ENCODE measurements at places on chromosomes 12 and 14. TPM values are rescaled to one million over a fixed set of nuclear protein-coding genes. Genes with fewer than 3 reads are reported as not detected.
A peak's percentile ranks its signal among the peaks of the same experiment; 100 is the strongest.

Gene B4GALNT3
- 49.8 TPM for total RNA-seq

Gene BHLHE41
- total RNA-seq, result 18.1 TPM

Gene SLC24A4
- total RNA-seq, result 0.27 TPM

Gene C14orf132
- total RNA-seq, result 4.2 TPM

Gene TMPRSS12
- not detected for total RNA-seq

Gene PLXNC1
- total RNA-seq, result 12.7 TPM

Gene TDRD9
- 0.55 TPM for total RNA-seq

Gene ENDOU
- total RNA-seq, result not detected

Gene ITGB7
- total RNA-seq, result 0.60 TPM

DNA sequence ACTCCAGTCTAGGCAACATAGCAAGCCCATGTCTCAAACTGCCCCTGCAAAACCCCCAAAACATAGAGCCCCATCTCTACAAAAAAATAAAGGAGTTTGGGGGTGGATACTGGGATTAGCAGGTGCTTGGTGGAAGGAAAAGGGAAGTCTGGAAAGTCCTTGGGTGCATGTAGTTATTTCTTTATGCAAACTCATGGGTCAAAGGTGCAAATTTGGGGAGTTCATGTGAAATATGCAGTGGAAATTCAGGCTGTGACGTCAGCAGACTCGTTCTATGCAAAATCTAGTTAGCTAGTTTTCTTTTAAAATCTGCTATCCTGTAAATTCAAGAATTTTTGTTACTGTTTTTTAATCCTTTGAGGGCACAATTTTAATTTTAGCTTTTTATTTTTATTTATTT lies 51.3 kb downstream of the GNS start:
- no peak overlapping the region for H3K4me3 ChIP-seq
- H3K36me3 ChIP-seq, result no peaks in the 10 kb centered on the region
- no peaks in the 10 kb centered on the region for H3K4me1 ChIP-seq

GRCh38 chr14:41087056-41087455 lies 519.6 kb upstream of the LRFN5 start:
- no peaks in the 10 kb centered on the region for H3K36me3 ChIP-seq
- no peaks in the 10 kb centered on the region for H3K27me3 ChIP-seq
- H3K4me3 ChIP-seq, result no peak overlapping the region
- H3K4me1 ChIP-seq, result no peaks in the 10 kb centered on the region
- H3K27ac ChIP-seq, result no peak overlapping the region

- H3K4me1 ChIP-seq, result no peaks in the 10 kb centered on the region
- H3K36me3 ChIP-seq, result no peaks in the 10 kb centered on the region
- DNase-seq, result no peak
- H3K27ac ChIP-seq, result no peak overlapping the region
Observed at GRCh38 chr12:108257004-108257403, 82.1 kb downstream of the CMKLR1 start.

DNA sequence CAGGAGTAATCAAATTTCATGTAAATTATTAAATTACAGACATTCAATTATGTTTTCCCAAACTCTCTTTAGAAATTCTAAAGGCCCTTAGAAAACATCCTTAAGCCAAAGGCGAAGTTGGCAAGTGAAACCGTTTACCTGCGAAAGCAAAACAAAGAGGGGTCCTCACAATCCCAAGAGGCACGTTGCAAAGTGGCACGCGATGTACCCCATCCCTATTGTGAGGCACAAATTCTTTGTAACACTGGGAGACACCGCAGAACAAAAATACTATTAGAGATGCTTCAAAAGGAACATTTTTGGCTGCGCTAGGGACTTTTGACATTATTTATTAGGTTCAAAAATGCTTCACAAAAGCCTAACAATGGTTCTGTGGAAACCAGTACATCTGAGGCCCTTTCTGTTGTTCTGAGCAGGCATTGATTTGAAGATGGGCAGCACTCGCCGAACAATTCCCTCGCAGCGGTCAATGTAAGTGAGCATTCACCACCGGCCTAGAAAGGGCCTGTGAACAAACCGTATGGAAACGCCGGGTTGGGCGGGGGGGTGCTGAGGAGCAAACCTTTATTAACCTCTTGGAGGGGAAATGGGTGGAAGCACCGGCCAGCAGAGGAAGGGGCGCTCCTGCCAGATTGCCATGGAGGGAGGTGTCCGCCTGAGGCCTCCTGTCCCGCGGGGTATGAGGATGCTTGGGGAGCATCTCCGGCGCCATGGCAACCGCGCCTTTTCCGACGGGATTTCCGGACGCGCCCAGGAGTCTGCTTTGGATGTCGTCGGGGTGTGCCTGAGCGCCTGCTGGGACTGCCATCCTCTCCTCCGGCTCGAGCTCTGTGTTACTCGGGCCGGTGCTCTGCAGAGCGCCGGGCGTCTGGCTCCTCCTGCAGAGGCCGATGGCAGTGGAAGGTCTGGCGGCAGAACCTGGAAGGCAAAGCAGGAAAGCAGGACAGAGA lies 193.9 kb downstream of the C12orf42 start:
- peaks cover 22% of the 10 kb centered on the region for H3K27me3 ChIP-seq
- DNase-seq, result no peak
- no peak overlapping the region for H3K27ac ChIP-seq
- H3K4me3 ChIP-seq, result no peak overlapping the region
- no peaks in the 10 kb centered on the region for H3K4me1 ChIP-seq

- no peak overlapping the region for H3K4me3 ChIP-seq
- no peaks in the 10 kb centered on the region for H3K36me3 ChIP-seq
- no peak for DNase-seq
- H3K27me3 ChIP-seq, result no peaks in the 10 kb centered on the region
- H3K4me1 ChIP-seq, result no peaks in the 10 kb centered on the region
Observed at GRCh38 chr14:100841066-100841760, 15.3 kb downstream of the MEG3 start.

DNA sequence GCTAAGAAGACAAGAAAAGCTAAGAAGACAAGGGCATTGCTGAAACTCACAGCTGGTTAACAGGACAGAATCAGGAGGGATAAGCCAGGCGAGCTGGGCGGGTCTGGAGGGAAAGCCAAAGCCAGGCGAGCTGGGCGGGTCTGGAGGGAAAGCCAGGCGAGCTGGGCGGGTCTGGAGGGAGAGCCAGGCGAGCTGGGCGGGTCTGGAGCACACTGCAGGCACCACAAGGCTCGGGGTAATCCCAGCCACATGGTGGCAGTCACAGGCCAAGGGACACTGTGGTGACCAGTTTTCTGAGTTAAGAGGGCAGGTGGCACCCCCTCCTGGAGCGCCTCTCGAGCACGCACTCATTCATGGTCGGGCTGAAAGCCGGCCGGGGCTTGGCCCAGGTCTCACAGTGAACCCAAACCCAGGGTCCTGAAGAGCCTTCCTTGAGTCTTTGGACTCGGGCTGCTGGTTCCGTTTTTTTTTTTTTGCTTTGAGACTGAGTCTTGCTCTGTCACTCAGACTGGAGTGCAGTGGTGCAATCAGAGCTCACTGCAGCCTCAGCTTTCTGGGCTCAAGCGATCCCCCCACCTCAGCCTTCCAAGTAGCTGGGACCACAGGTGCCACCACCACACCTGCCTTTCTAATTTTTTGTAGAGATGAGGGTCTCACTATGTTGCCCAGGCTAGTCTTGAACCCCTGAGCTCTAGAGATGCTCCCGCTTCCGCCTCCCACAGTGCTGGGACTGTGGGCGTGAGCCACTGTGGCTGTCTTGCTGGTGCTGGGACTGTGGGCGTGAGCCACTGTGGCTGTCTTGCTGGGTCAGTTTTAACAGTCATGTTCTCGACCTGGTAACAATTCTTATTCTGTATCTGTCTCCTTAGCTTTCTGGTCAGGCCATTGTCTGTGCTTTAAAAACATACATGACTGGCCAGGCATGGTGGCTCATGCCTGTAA lies 40.2 kb downstream of the HSP90AA1 start:
- H3K36me3 ChIP-seq, result peaks cover 69% of the 10 kb centered on the region
- peak; percentile 90 for DNase-seq
- no peak overlapping the region for H3K4me3 ChIP-seq
- peak overlapping the region; percentile 24 for H3K27ac ChIP-seq
- H3K4me1 ChIP-seq, result peaks cover 3% of the 10 kb centered on the region
- H3K27me3 ChIP-seq, result no peaks in the 10 kb centered on the region

DNA sequence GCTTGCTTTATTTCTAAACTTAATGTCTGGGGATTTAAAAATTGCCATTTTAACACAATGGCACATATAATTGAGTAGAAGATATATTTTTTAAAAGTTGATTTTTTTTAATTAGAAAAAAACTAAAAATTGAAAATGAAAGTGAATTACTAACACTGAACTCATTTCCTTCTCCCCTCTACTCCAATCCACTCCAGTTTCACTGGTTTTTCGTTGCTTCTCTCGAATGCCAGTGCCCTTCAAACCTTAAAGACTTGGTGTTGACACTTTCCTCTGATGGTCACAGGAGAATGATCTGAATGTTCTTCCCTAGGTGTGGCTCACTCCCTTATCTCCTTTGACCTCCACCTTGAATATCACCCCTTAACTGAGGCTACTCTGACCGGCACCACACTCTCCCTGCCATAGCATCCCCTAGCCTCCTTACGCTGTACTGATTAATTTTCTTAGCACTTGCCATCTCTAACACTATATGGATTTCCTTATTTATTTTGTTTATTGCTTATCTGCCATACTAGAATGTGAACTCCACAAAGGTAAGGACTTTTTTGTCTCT lies 107.1 kb downstream of the LIN7A start:
- no peak overlapping the region for H3K4me3 ChIP-seq
- H3K27me3 ChIP-seq, result no peaks in the 10 kb centered on the region

DNA sequence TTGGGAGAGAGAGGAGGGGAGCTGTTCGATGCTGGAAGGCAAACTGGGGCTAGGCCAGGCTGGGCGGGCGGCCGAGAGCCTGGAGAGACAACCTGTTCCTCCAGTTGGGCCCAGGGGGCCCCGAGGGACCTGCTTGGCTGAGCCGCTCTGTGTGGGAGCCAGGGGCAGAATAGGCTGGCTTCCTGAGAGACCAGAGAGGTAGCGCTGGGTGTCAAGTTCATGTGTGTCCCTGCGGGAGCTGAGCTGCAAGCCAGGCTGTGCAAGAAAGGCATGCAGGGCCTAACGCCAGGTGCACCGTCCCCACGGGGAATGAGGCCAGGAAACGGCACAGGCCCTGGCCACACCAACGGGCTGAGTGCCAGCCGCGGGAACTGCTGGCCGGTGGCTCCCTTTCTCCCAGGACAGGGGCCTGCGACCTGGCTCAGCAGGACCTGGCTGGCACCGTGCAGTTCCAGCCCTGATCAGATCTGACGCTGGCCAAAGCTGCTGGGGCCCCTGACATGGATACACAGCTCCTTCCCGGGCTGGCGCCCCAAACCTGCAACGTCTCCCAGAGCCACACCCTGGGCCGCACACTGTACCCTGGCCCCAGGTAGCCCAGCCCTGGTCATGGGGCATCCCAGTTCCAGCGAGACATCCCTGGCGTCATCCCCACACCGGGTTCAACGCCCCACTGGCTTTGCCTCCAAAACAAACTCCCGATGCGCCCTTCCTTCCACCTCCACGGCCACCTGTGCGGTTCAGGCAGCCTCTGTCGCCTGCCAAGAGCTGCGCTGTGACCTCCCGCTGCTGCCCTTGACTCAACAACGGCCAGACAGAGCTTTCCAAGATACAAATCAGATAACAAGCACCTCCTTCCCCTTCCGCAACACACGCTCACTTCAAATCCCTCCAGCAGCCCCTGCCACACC lies 65.0 kb downstream of the RFLNA start:
- DNase-seq, result peak; percentile 78
- peaks cover 18% of the 10 kb centered on the region for H3K4me1 ChIP-seq
- H3K27me3 ChIP-seq, result no peaks in the 10 kb centered on the region
- no peaks in the 10 kb centered on the region for H3K36me3 ChIP-seq

DNA sequence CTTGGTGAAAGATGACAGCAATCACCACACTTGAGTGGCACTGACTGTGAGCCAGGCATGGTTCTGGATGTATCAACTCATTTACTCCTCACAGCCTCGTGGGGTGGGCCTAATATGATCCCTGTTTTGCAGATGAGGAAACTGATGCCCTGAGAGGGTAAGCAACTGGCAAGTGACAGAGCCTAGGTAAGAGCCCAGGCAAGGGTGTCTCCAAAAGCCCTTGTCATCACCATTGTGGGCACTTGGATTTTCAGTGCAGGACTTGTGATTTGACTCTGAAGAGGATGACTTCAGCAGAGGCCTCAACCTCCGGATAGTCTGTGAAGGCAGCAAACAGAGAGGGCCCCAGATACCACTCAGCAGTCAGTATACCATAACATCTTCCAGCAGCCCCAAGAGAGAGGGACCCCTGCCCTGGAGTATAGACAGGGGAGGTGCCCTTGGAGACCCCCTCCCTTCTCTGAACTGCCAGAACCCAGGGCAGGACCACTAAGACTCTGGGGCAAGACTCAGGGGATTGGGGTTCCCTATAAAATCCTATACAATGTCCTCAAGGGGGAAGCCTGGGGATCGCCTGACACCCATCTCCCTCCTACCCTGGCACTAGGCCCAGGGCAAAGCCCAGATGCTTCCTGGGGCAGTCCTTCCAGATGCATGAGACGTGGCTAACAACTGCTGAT lies 7.1 kb upstream of the KRT5 start:
- H3K27me3 ChIP-seq, result no peaks in the 10 kb centered on the region
- H3K4me3 ChIP-seq, result no peak overlapping the region
- H3K27ac ChIP-seq, result no peak overlapping the region
- no peaks in the 10 kb centered on the region for H3K36me3 ChIP-seq
- no peaks in the 10 kb centered on the region for H3K4me1 ChIP-seq
- no peak for DNase-seq

- peak overlapping the region; percentile 72 for H3K27ac ChIP-seq
- H3K36me3 ChIP-seq, result no peaks in the 10 kb centered on the region
- no peak overlapping the region for H3K4me3 ChIP-seq
- peaks cover 35% of the 10 kb centered on the region for H3K4me1 ChIP-seq
Observed at GRCh38 chr12:53298164-53298563, 1.3 kb upstream of the MYG1 start.

DNA sequence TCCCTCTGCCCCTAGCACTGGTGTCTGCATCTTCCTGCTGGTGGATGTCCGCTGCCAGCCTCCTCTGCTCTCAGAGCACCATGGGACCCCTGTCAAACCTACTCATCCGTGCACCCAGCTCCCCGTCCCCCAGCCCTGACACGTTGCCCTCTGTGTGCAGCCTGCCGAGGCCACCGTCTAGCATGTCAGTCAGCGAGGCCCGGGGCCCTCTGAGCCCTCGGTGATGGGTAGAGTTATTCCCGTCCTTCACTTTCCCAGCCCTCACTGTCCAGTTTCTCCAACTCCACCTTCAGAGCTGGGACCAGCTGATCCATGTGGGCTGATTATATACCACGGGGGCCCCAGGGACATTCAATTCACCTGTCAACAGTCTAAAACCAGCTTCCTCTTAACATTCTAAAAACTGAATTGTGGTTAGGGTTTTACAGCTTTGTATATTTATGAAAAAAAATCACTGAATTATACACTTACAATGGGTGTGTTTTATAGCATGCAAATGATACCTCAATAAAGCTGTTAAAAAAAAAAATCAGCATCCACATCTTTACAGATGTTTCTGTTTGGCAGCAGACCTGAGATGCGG lies 61.3 kb downstream of the CCDC88C start:
- H3K4me1 ChIP-seq, result peaks cover 31% of the 10 kb centered on the region
- no peak for DNase-seq
- H3K4me3 ChIP-seq, result no peak overlapping the region
- H3K27ac ChIP-seq, result peak overlapping the region; percentile 13
- no peaks in the 10 kb centered on the region for H3K36me3 ChIP-seq
- no peaks in the 10 kb centered on the region for H3K27me3 ChIP-seq
